ENCODE measurements at places on chromosomes 1 and 21.
A peak's percentile ranks its signal among the peaks of the same experiment; 100 is the strongest.

DNA sequence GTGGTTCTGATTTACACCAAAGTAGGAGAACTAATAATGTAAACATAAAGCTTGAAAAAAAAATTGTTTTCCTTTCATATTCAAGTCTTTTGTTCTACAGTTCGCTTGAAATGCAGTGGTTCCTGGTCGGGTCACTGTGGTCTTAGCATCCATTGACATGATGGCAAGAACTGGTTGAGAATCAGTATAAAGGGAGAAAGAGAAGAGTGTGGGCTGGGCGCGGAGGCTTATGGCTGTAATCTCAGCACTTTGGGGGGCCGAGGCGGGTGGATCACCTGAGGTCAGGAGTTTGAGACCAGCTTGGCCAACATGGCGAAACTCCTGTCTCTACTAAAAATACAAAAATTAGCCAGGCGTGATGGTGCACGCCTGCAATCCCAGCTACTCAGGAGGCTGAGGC, 250.9 kb downstream of the BACH1 start:
- no peak for DNase-seq

GRCh38 chr1:154663471-154664060, 55.6 kb upstream of the ADAR start:
- DNase-seq = no peak

GRCh38 chr1:245086389-245086969, 68.3 kb upstream of the KIF26B start:
- no peak for DNase-seq

DNA sequence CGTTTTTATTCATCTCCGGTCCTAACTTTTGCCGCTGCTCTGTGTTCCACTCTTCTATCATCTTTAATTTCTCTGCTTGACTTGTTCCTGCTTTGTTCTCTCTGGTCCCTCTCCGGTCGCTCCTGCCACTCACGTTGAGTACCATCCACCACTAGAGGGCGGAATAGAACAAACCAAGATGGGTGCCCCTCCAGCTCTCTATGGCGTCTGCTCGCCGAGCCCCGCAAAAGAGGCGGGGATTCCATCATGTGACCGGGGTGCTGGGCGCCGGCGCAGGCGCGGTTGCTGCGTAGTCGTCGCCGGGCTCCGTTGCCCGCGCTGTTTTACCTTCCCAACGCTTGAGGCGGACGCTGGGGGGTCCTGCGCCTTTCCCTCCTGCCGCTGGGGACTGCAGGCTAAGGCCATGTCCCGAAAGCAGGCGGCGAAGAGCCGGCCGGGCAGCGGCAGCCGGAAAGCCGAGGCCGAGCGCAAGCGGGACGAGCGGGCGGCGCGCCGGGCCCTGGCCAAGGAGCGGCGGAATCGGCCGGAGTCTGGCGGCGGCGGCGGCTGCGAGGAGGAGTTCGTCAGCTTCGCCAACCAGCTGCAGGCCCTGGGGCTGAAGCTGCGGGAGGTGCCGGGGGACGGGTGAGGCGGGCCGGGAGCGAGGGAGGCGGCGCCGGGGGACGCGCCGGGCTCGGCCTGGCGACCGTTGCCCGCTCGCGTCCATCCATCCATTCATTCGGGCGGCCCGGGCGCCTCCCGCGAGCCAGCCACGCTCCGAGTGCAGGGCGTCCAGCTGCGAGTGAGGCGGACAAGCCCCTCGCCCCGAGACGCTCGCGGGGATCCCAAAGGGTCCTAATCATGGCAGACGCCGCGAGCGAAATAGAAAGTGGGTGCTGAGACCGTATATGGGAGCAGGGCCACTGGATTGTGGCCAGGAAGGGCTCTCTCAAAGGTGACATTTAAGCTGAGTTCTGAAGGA, at the start of gene OTUD3:
TSS of gene OTUD3 (plus strand) at position 285 of the 961 bp plus-strand sequence. CDS start at position 404, 119 bp downstream.
- DNase-seq = peak; percentile 95

GRCh38 chr1:150267896-150268295, 920 bp downstream of the APH1A start:
- no peak for DNase-seq

GRCh38 chr1:51328279-51328678, 2.1 kb downstream of the TTC39A start:
- no peak for DNase-seq

DNA sequence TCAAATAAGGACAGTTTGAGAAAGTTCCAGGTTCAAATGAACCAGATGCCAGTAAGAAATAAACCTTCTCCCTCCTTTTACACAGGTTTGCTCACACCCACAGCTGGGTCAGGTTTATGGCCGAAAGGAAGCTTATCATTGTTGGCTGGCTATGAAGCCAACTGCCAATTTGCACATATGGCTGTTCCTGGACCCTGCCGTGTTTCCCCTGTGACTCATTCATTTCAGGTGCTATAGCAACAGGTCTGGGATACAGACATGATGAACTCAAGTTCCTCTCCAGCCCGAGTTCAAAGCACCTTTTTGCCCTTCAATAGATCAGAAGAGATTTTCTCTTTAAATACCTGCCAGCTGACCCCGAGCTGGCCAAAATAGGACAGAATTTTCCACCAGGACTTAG, 134.4 kb upstream of the SMYD2 start:
- DNase-seq = no peak

DNA sequence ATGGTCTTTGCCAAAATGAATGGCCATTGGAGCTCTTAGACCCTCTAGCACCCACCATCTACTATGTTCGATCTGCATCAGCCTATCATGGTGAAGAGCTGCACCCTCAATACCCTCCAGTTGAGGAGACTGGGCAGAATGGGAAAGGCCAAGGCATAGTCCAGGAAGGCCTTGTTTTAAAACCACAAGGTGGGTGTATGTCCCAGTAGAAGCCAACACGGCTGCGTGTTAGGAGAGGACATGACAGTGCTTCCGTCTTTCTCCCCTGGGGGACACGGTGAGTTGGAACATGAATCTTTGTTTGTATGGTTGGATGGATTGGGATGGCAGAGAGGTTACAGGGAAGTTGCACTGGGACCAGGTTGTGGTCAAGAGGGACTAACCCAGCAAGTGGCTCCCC, 18.6 kb upstream of the SH3D21 start:
- no peak for DNase-seq

GRCh38 chr1:183589874-183590243, 400 bp downstream of the NCF2 start:
- DNase-seq = no peak

- no peak for DNase-seq
Observed at GRCh38 chr1:178055779-178056471, 38.0 kb upstream of the RASAL2 start.

DNA sequence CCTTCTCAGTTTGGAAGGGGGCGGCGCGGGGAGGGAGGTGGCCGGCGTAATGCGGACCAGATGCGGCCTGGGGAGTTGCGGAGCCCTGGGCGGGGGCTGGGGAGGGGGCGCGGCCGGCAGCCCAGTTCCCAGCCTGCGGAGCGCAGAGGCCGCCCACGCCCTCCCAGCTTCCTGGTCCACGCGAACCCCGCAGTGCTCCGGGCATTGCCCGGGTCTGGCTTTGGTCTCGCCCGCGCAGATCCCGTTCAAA, 695 bp downstream of the DMBX1 start:
- no peak for DNase-seq

GRCh38 chr1:215001419-215002021, 81.0 kb upstream of the KCNK2 start:
- no peak for DNase-seq

GRCh38 chr1:234170622-234171021, 202.6 kb upstream of the COA6 start:
- no peak for DNase-seq

GRCh38 chr1:235834620-235835019, 32.1 kb downstream of the LYST start:
- no peak for DNase-seq

- DNase-seq = no peak
Observed at GRCh38 chr1:48735796-48736195, 40.9 kb downstream of the BEND5 start.

- no peak for DNase-seq
Observed at GRCh38 chr1:110927484-110928075, 36.1 kb downstream of the LRIF1 start.

DNA sequence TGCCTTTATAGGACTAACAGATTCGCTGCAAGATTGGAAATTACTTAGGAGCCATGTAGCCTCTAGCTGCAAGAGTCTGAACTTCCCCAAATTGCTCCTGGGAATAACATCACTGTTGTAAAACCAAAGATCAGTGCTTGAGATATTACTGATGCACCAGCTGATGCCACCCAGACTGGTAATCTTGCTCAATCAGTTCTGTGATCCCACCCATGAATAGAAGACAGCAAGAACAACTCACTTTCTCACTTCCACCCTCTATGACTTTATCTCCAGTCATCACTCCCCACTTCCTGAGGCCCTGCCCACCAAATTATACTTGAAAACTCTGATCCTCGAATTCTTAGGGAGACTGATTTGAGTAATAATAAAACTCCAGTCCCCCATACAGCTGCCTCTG, 1011.1 kb downstream of the PLA2G4A start:
- no peak for DNase-seq

DNA sequence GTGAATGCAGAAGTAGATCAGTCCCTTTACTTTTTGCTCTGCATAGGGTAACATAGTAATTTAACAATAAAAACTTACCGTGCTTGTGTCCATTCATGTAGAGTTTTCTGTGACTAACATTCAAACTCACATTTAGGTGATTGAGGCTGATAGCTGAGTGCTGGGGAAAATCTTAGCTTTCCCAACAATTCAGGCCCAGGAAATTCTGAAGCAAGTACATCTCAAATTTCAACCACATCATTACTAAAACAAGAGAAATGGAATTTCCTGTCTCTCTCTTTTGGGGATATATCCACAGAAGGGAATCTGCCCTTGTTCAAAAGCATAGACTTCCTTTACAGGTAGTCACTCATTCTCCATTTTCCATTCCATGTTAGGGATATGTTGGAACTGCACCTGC, 33.1 kb upstream of the C1orf146 start:
- no peak for DNase-seq

DNA sequence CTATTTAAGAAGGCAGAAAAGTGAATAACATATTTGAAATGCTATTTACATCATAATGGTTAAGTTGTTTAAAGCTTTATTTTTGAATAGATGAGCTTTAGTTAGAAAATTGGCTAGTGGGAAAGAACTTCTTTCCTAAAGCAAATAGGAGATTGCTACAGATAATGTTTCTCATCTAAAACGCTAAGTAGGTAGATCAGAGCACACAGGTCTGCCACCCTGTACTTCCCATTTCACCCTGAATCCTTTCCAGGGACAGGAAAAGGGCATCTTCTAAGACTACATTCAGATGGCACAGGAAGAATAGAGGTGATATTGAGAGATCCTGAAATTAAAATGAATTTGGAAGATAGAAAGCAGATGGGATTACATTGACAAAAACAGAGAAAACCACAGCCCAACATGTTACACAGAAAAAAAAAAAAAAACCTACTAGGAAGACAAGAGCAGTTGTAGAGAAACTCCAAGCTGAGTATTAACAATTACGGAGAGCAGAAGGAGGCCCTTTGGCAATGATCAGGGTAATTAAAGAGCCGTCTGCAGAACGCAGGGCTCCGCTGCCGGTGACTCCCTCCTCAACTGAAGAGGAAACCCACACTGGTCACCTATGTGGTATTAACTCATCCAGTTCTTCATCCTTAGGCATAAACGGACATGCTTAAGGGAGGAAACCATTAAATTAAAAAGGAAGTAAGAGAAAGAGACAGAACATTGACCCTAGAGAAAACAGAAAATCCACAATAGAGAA, 53.6 kb upstream of the MAP10 start:
- no peak for DNase-seq
